Activated CD8-positive, alpha-beta memory T cell treated with anti-CD3 and anti-CD28 coated beads for 1 hour (primary cell): ENCODE measurements at places on chromosomes 16 and 17.

GRCh38 chr16:51030516-51030915 is 120.6 kb downstream of the SALL1 start:
- no peak for DNase-seq

- DNase-seq, result no peak
These were observed 3.5 kb downstream of the CORO6 start for GRCh38 chr17:29619251-29619650.

DNA sequence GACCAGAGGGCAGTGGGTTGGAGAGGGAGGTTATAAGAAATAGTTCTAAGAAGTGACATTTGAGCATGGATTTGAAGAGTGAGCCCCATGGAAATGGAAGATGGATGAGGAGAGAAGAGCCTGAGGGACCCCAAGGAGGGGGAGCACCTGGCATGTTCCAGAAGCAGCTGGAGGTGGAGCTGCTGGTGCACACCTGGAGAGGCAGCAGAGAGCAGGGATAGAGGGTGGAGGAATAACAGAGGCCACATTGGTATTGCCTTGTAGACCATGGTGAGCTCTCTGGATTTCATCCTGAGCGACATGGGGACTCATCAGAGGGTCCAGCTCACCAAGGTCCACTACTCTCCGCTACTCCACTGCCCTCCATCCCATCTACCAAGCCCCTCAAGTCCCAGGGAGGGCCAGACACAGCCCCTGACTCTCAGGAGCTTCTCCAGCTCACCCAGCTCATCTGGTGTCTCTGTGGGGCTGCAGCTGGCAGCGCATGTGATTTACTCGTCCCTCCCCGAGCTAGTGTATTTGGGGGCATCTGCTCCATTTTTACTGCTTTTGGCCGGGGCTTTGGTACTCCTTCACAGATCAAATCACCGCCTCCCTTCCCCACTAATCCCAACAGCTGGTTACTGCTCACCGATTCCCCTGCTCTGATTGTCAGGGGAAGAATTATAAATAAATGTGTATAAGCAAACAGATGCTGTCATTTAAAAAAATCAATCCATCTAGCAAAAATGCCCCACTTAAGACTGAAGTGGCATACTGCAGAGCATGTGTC is 22.1 kb upstream of the KDM8 start:
- no peak for DNase-seq

DNA sequence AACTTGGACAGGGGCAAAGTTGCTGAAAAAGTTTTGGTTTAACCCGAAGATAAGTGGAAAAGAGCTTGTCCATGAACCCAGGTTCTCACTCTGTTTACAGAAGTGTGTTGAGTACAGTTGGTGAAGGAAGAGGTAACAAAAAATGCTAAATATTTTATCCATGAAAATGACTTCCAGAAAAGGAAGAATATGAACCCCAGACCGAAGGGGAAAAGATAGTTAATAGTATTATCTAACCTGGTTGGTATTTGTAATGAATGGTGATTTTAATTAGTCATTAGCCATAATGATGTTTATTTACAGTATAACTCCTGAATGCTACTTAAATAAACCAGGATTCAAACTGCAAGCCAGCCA is 574 bp upstream of the TMEM106A start:
- no peak for DNase-seq

DNA sequence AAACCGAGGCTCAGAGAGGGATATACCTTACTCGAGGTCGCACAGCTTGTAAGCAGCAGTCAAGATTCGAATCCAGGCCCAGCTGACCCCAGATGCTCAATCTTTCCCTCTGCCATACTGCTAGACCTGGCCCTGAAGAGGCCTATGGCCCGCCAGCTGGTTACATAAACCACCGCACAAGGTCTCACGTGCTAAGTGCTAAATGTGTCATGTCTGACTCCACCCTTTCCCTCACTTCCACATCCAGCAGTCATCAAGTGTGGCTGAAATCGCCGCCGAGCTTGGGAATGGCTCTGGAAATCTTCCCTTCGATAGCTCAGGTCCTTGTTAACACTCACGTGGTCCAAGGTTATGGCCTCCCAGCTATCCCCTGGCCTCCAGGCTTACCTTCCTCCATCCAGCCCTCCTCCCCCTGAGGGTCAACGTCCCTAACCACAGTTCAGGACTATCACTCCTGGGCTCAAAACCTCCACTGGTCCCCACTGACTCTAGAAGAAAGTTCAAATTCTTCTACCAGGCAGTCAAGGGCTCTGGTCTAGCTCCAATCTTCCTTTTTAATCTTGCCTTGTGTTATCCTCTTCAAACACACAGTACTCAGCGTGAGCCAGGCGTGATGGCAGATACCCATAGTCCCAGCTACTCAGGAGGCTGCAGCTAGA is 3.5 kb downstream of the ZBTB4 start:
- DNase-seq, result no peak

GRCh38 chr17:38919316-38920078 is 5.9 kb upstream of the LASP1NB start:
- DNase-seq, result no peak

GRCh38 chr16:75402821-75403475 is 30.4 kb downstream of the CFDP1 start:
- no peak for DNase-seq

DNA sequence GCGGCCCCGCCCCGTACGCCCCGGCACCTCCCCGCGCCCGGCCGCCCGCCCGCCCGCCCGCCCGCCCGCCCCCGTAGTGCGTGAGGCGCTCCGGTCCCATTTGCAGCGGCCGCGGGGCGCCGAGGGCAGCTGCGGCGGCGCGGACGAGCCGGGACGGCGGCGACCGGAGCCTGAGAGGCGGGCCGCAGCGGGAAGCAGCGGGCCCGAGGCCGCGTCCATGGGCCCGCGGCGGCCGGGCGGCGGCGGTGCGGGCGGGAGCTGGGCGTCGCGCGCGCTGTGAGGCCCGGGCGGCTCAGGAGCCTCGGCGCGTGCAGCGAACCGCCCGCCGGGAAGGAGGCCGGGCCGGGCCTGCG is at the start of gene MPRIP:
MPRIP (plus strand) TSS at position 74 of the 353 bp plus-strand sequence. CDS start 392 bp downstream, outside the sequence.
- no peak for DNase-seq

DNA sequence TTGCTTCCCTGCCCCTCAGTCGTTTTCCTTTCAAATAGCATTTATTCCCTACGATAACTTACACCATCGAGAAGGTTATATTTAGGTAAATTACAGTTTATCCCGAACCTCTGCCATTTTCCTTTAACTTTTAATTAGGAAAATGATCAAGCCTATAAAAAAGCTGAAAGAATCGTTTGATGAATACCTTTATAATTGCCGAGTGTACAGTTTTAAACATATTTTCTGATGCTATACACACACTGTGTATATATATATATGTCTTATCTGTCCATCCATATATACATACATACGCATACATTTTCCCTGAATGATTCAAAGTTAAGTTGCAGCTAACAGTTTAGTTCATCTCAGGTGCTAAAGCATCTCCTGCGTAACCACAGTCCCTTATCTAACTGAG is 56.6 kb upstream of the CRISPLD2 start:
- DNase-seq, result no peak

DNA sequence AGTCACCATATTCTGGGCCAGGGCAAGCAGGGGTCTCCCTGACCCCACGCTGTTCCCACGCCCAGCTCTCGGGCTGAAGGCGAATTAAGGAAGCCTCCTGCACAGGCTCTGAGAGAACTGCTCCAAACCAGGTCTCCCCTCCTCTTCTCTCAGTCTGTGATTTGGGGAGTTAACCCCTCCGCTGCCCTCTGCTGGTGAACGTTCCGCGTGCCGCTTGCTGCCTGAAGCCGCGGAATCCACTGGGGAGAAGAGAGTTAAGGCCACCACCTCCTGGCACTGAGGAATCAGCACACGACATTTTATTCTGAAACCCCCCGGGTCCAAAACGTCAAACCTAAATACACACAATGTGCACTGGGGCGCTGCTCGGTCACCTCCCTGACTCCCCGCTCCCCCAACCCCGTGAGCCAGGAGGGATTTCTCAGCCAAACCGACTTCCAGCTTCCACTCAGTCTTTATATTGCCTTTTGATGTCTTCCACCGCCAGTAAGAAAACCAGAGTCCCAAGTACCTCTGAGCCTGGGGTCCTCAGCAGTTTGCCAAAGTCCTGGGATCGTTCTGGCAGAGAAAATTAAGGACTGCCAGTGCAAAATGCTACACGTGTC is 54.4 kb upstream of the RCVRN start:
- DNase-seq, result no peak

- DNase-seq, result no peak
These were observed 303.0 kb upstream of the IRX5 start for GRCh38 chr16:54627616-54628015.

GRCh38 chr17:4354862-4355514 is 11.5 kb downstream of the UBE2G1 start:
- no peak for DNase-seq

DNA sequence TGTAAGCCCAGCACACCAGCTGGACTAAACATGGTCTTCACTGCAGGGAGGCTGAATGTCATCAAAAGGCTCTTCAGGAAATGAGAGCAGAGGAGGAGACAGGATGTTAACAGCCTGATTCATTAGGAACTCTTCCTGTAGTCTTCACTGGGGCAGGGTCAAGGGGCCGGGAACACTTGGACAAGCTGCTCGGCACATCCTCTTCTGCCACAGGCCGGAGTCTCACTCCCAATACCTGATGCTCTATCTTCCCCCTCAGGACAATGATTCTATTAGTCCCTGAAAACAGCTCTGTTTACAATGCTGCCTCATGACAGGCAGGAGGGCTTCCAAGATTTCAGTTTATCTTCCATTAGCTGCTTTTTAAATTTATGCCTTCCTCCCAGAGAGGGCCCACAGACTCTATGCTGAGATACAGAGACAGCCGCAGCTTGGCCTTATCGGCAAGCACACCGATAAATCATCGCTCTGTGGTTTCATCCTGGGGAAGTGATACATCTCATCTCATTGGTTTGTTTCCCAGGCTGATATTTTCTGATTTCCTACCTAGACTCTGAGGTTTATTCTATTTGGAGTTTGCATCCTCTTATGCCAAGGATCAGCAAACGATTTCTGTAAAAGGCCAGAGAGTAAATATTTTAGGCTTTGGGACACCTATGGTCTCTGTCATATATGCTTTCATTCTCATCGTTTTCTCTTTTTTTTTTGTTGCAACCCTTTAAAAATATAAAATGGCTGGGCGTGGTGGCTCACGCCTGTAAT is 214.0 kb upstream of the ASIC2 start:
- no peak for DNase-seq

DNA sequence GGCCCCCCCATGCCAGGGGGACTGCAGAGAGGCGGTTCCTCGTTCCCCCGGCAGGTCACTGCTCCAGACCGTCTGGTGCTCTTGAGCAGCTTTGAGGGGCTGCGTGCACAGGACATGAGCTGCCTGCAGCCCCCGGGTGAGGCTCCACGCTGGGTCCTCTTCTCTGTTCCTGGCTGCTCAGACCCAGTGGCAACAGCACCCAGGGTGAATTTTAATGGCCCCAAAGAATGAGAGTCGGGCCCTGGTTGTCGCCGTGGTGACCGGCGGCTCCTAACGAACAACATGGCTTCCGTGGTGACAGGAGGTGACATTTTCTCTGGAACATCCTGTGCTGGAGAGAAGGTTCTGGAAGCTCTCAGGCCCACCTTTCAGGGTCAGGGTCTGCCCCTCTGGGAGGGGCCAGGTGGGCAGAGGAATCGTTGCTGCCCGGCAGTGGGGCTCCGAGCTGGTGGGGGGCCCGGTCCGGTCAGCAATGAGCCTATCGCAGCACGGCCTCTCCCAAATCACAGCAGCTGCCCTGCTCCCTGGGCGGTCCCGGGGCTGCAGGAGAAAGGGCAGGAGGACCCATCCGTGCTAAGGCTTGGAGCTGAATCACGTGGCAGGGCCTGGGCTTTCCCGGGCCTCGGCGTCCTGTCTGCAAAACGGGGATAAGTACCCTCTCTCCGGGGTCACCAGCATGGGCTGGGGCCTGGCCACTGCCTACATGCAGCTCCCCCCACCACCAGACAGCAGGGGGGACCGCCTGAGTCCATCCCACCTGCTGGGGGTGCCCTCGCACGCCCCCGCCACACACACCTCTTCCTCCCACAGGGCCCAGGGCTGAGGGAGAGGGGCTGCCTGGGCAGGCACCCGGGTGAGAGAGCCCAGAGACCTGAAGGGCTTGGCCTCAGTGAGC is 3.4 kb upstream of the C1QTNF8 start:
- DNase-seq, result no peak

DNA sequence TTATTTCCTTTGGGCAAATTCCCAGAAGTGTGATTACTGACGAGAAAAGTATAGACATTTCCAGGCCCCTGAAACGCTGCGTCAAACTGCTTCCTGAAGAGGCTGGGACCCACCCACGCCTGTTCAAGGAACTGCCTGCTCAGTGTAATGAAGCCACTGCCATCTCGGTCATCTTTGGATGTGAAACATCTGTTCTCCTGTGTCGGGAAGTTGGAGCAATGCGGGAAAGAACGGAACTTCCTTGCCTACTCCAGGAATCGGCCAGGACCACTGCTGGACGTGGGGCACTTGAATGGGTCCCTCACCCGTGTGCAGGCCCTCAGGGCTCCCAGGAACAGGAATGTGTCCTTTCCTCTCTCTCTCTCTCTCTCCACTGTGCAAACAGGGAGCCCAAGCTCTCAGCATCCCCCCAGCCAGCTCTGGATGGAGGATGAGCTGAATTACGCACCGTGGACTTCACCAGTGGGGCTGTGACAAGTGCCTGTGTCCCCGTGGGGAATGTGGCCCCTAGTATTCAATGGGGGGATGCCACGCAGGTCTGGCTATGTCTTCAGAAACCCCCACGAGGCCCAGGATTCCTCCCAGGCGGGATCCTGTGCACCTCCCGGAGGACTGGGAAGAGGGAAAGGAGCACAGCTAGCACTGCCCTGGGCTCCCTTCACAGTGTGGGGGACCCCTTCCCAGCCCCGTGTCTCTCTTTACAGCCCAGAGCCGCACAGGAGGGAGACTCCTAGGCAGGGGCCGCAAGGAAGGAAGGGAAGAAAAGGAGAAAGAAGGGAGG is 18.3 kb upstream of the LITAF start:
- no peak for DNase-seq

GRCh38 chr16:89293276-89294143 is 76.0 kb downstream of the ZNF778 start:
- DNase-seq, result no peak

DNA sequence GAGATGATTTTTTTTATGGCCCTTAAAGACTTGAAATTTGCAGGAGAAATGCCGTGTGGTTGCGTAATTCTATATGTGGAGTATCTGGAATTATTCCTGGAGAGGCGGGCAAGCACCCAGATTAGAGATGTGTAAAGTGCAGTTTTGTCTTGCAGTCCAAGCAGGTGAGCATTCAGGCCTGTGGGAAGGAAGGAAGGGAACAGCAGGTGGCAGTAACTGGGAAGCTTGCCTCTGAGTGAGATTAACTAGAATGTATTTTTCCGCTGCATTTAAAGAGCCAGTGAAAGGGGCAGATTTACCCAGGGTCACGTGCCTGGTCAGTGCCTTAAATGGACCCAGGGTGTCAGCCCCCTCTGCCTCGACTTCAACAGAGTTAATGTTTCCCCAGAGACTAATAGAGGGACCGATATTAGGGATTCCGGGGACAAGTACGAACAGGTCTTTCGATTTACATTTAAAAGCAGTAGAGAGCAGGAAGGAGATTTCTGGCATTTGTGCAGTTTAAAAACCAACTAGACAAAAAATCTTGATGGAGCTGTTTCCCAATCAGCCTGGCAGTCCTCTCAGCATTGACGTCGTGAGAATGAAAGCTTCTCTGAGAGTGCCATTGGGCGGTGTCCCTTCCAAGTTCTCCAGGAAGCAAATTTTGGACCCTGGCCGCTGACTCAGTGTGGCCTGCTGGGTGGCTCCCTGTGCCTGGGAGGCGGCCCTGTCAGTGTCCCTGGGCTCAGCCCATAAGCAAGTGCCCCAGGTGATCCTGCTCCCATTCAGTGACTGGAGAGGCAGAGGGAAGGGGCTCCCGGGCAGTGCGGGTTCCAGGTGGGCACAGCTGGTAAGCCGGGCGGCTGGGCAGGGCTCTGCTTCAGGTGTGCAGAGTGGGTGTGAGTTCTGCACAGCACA is 38.2 kb downstream of the KSR1 start:
- DNase-seq, result no peak
